ENCODE measurements at places on chromosomes 7 and 10. TPM values are rescaled to one million over a fixed set of nuclear protein-coding genes. Genes with fewer than 3 reads are reported as not detected.

- peaks cover 2% of the 10 kb centered on the region for H3K27me3 ChIP-seq
- H3K4me1 ChIP-seq, result no peaks in the 10 kb centered on the region
- no peak overlapping the region for H3K4me3 ChIP-seq
- no peak for DNase-seq
- H3K36me3 ChIP-seq, result no peaks in the 10 kb centered on the region
- no peak overlapping the region for H3K27ac ChIP-seq
Measured at GRCh38 chr10:1473874-1474273, 263.5 kb downstream of the ADARB2 start.

DNA sequence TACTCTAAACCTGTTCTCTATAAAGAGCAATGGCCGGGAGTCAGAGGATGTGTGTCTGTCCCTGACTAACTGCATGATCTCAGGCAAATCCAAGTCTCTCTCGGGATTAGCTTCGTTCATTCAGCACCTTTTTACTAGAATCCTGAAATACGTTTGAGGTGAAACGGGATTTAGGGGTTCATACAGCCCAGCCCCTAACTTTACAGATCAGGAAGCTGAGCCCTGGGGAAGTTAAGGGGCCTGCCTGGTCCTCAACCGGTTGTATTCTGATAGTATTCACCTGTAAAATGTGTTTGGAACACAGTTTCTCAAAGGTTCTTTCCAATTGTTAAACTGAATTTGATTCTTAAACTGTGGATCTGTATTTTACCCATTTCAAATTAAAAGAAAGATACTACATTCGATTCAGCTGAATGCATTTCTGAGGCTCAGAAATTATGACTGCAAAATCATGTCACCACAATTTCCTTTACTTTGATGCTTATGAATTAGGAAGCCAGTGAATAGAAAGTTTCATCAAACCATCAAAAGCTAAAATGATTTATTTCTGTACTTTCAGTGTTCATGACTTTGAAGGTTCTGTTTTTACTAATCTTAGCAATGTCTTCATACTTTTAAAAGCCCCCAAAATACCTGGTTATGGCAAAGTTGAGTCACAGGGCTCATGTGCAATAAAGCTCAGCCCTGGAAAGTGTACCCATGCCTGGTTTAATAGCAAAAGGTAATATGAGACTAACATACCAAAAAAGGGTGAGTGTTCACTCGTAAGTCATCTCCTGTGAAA lies 28.9 kb upstream of the EZH2 start:
- peak overlapping the region; percentile 99 for H3K27ac ChIP-seq
- peaks cover 71% of the 10 kb centered on the region for H3K4me1 ChIP-seq
- DNase-seq, result peak; percentile 86
- H3K36me3 ChIP-seq, result peaks cover 8% of the 10 kb centered on the region
- H3K4me3 ChIP-seq, result peak overlapping the region; percentile 63

Gene GNAT3
- total RNA-seq, result not detected

DNA sequence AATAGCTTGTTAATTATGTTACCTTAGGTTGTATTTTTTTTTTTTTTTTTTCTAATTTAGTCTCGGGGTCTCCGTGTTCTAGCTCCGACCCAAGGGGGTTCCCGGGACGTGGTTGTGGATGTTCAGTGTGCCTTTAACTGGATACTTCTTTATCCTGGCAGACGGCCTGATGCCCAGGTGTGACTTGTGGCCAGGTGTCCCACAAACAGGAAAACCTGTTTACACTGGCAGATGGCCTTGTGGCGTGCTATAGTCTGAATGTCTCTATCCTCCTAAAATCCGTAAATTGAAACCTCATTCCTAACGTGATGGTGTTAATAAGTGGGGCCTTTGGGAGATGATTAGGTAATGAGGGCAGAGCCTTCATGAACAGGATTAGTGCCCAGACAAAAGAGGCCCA lies 546.4 kb upstream of the C7orf33 start:
- no peaks in the 10 kb centered on the region for H3K36me3 ChIP-seq
- H3K27ac ChIP-seq, result no peak overlapping the region

GRCh38 chr7:157493776-157494175 lies 157.0 kb downstream of the DNAJB6 start:
- peaks cover 19% of the 10 kb centered on the region for H3K27me3 ChIP-seq
- no peak overlapping the region for H3K27ac ChIP-seq
- H3K36me3 ChIP-seq, result no peaks in the 10 kb centered on the region
- no peak for DNase-seq
- no peak overlapping the region for H3K4me3 ChIP-seq

- DNase-seq, result no peak
- no peaks in the 10 kb centered on the region for H3K27me3 ChIP-seq
- H3K36me3 ChIP-seq, result no peaks in the 10 kb centered on the region
- H3K4me3 ChIP-seq, result no peak overlapping the region
- H3K4me1 ChIP-seq, result no peaks in the 10 kb centered on the region
Measured at GRCh38 chr10:92432596-92432995, 141.3 kb downstream of the IDE start.

Gene ADGRA1
- total RNA-seq, result not detected

DNA sequence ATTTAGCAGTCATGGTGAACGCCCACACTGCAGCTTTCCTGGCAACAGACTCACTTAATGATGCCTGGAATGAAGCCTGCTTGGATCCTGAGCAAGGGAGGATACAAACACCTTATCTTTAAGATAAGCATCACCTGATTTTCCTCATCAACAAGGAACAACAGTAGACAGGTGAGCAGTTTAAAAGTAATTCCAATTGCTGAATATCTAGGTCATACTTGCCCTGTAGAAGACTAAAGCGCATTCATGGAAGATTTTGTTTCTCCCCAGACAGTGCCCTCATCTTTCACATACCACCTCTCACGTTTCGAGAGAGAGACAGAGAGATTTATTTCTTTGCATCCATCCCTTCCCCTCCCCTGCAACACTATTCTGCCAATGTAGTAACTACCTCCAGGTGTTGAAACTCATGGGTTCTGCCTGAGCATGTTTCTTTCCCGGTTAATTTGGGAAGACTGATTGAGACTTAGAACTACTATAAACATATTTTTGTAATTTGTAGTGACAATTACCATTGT lies 660.7 kb downstream of the PARD3 start:
- no peaks in the 10 kb centered on the region for H3K4me1 ChIP-seq
- H3K4me3 ChIP-seq, result no peak overlapping the region
- DNase-seq, result no peak
- no peaks in the 10 kb centered on the region for H3K27me3 ChIP-seq
- H3K27ac ChIP-seq, result no peak overlapping the region
- no peaks in the 10 kb centered on the region for H3K36me3 ChIP-seq

GRCh38 chr7:156173346-156173745 lies 361.1 kb upstream of the SHH start:
- H3K4me3 ChIP-seq, result no peak overlapping the region
- H3K4me1 ChIP-seq, result no peaks in the 10 kb centered on the region
- H3K36me3 ChIP-seq, result no peaks in the 10 kb centered on the region
- no peak for DNase-seq
- no peaks in the 10 kb centered on the region for H3K27me3 ChIP-seq

Gene FEZF1
- not detected for total RNA-seq

GRCh38 chr7:129169686-129170440 lies 18.6 kb upstream of the SMO start:
- peak overlapping the region; percentile 66 for H3K4me3 ChIP-seq
- peaks cover 17% of the 10 kb centered on the region for H3K4me1 ChIP-seq
- DNase-seq, result peak; percentile 57
- H3K27ac ChIP-seq, result peak overlapping the region; percentile 77
- no peaks in the 10 kb centered on the region for H3K27me3 ChIP-seq

Gene MALRD1
- 0.29 TPM for total RNA-seq

DNA sequence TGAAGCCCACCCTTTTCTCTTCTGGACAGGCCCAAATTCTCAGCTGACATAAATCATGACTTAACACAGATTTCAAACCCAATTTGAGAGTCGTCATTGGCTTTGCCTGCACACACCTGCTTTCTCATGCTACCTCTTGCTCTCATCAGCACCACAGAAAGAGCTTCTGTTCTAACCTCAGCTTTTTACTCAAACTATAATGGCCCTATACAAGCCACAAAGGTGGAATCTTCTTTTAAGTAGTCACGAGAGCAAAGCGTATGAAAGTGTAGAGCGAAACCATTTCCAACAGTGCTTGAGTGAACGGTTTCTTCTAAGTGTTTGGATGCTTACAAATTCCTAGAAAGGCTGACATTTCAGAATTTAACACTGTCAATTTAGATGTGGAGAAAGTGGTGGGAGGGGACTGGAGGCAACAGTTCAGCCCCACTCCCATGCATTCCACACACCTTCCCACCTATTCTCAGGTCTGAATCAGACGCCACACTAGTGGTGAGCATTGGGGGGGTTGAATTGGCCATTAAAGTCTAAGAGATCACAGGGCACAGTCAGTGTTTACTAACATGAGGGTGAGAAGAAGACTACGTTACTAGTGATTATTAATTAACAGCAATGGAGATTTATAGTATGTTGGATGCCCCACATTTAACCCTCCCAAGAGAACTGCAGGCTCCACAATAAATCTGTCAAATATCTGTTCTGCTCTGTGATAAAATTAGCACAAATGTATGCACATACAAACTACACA lies 114.0 kb downstream of the PRKCQ start:
- no peaks in the 10 kb centered on the region for H3K27me3 ChIP-seq
- peaks cover 41% of the 10 kb centered on the region for H3K4me1 ChIP-seq
- DNase-seq, result peak; percentile 72
- peak overlapping the region; percentile 74 for H3K27ac ChIP-seq
- H3K4me3 ChIP-seq, result no peak overlapping the region
- H3K36me3 ChIP-seq, result peaks cover 81% of the 10 kb centered on the region

DNA sequence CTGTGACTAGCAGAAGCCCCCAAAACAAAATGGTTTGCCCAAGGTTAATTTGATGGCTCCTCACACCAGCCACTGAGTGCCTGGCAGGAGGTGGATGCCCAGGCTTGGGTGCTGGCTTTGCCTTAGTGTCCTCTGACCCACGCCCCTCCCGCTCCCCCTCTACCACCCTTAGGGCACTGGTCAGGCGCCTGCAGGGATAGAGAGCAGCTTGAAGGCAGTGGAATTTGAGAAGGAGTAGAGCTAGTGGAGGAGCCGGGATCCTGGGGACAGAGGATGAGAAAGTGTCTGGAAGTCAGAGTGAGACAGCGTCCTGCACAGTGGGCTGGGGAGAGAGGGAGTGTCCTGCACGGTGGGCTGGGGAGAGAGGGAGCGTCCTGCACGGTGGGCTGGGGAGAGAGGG lies 139.4 kb downstream of the DNAJB6 start:
- H3K4me1 ChIP-seq, result peaks cover 39% of the 10 kb centered on the region
- H3K4me3 ChIP-seq, result no peak overlapping the region
- H3K36me3 ChIP-seq, result peaks cover 11% of the 10 kb centered on the region
- no peak for DNase-seq

Gene KLLN
- 0.61 TPM for total RNA-seq

- no peaks in the 10 kb centered on the region for H3K36me3 ChIP-seq
- DNase-seq, result no peak
- H3K27me3 ChIP-seq, result peaks cover 32% of the 10 kb centered on the region
- no peaks in the 10 kb centered on the region for H3K4me1 ChIP-seq
- H3K27ac ChIP-seq, result no peak overlapping the region
- no peak overlapping the region for H3K4me3 ChIP-seq
Measured at GRCh38 chr7:107995184-107996071, 7.5 kb downstream of the LAMB1 start.

Gene PTPRZ1
- not detected for total RNA-seq

- no peaks in the 10 kb centered on the region for H3K27me3 ChIP-seq
- peak overlapping the region; percentile 84 for H3K4me3 ChIP-seq
- peaks cover 19% of the 10 kb centered on the region for H3K36me3 ChIP-seq
- peak overlapping the region; percentile 85 for H3K27ac ChIP-seq
- DNase-seq, result peak; percentile 36
- peaks cover 42% of the 10 kb centered on the region for H3K4me1 ChIP-seq
Measured at GRCh38 chr10:6200440-6200733, 2.3 kb upstream of the PFKFB3 start.

DNA sequence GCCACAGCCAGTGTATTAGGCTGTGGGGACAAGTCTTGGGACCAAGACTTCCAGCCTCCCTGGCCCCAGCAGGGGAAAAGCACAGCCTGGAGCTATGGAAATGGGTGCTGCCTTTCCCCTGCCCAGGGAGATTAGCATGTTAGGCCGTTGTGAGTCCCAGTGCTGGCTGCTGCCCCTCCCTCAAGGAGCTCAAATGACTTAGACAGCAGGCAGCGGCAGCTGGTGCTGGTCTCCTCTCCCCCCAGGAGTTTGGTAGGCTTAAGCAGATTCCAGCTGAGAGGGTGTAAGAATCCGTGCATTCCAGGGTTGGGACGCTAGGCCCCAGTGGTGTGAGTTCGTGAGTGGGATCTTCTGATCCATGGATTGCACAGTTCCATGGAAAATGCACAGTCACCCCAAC lies 301.5 kb upstream of the PHF14 start:
- no peak overlapping the region for H3K27ac ChIP-seq
- H3K4me1 ChIP-seq, result no peaks in the 10 kb centered on the region
- H3K36me3 ChIP-seq, result no peaks in the 10 kb centered on the region
- H3K27me3 ChIP-seq, result no peaks in the 10 kb centered on the region
- no peak for DNase-seq
- H3K4me3 ChIP-seq, result no peak overlapping the region

Gene ACSM6
- total RNA-seq, result not detected

- H3K36me3 ChIP-seq, result no peaks in the 10 kb centered on the region
- peaks cover 1% of the 10 kb centered on the region for H3K4me1 ChIP-seq
- no peak for DNase-seq
- no peak overlapping the region for H3K4me3 ChIP-seq
Measured at GRCh38 chr7:55250313-55250712, 114.8 kb upstream of the LANCL2 start.

GRCh38 chr10:99562631-99563030 lies 29.9 kb downstream of the NKX2-3 start:
- H3K27me3 ChIP-seq, result peaks cover 27% of the 10 kb centered on the region
- no peak for DNase-seq

Gene ING3
- 24.1 TPM for total RNA-seq

DNA sequence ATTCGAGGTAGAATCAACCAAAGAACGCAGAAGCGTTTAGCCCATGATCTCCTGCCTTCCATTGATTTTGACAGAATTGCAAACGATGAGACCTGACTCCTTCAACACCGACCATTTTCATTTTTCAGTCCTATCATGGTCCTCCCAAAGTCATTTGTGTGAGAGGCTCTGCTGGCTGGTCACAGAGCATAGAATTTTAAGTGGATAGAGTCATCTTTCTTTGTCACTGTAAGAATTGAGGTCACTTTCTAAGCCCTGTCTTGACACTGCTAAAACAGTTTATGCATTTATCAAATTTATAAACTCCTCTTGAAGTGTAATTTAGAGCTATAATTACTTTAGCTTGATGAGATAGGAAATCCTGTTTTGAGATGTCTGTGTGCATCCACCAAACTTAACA lies 72.0 kb downstream of the UBE3C start:
- H3K4me1 ChIP-seq, result no peaks in the 10 kb centered on the region
- H3K27ac ChIP-seq, result no peak overlapping the region
- no peak overlapping the region for H3K4me3 ChIP-seq
- no peak for DNase-seq

GRCh38 chr7:125908711-125909110 lies 979.1 kb upstream of the POT1 start:
- H3K36me3 ChIP-seq, result no peaks in the 10 kb centered on the region
- H3K27ac ChIP-seq, result no peak overlapping the region
- H3K4me3 ChIP-seq, result no peak overlapping the region
- no peaks in the 10 kb centered on the region for H3K4me1 ChIP-seq

All from activated CD8-positive, alpha-beta T cell treated with anti-CD3 and anti-CD28 coated beads for 36 hours (primary cell).